ENCODE measurements at places on chromosomes 7 and 10.

GRCh38 chr10:123890756-123891143 lies 857 bp downstream of the CPXM2 start:
- DNase-seq = no peak

DNA sequence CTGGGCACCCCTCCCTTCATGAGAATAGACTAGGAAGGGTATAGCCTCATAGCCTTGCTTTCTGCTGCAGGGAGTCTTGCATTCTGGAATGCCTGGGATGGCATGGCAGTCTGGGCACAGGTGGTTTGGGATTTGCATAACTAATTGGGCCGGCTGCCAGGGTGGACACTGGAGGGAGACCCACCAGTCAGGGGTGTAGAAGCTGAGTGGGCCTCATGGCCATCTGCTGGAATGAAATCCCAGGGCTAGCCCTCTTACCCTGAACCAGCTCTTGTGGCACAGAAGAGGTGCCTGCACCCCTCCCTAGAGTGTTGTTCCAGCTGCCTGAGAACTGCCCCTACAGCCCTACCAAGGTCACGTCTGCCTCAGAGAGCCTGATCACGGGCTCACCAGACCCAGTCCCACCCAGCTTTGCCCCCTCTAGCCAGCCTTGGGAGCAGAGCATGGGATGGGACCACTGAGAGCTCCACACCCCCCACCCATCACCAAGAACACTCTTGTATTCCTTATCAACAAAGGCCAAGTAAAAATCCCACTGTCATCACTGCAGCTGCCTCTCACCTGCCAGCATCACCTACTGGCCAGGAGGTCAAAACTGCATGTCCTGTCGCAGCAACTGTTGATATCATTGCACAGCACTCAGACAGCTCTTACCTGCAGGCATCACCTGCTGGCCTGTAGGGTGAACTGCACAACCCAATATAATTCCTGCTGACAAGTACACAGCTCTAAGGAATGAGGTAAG lies 148.9 kb downstream of the ZEB1 start:
- DNase-seq = no peak

GRCh38 chr10:1529806-1530413 lies 207.4 kb downstream of the ADARB2 start:
- DNase-seq = no peak

GRCh38 chr7:31513790-31514189 lies at the start of gene ITPRID1:
TSS of gene ITPRID1 (plus strand) at chr7:31514090. CDS start at chr7:31553025, 38,935 bp downstream.
- DNase-seq = no peak

DNA sequence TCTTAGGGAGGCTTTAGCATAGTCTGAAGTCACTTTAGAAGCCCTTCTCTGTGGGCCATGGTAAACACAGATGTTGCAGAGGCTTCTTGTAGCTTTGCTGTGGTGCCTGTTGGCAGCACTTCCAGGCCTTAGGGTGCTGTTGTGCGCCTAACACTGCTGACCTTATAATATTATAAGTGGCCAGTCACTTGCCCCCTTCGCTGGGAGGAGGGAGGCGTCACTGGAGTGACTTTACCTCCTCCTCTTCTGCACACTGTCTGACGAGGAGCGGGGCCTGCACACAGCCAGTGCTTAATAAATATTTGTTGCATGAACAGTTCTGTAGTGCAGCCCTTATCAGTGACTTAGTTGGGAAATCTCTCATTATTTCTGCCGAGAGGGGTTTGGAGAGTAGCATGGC lies 63.3 kb downstream of the WDR37 start:
- DNase-seq = no peak

DNA sequence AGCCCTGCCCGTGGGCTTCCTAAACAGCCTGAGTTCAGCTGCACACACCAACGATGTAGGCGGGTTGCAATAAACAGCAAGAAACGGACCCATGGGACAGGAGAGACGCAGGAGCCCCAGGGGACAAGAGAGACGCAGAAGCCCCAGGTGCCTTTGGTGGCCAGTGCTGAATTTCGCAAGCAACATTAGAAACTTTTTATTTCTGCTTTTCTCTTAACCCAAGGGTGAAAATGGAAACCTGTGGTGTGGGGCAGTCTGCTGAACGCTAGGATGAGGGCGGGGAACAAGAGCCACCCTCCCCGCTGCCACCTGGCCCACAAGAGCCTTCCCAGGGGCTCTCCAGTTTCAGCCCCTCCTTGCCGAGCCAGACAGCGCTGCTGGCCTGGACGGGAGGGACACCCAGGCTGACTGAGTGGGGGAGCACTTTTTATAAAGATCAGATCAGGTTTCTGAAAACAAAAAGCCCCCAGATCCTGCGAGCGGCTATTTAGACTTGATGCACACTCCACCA lies 20.0 kb upstream of the GPR146 start:
- DNase-seq = peak; percentile 78

DNA sequence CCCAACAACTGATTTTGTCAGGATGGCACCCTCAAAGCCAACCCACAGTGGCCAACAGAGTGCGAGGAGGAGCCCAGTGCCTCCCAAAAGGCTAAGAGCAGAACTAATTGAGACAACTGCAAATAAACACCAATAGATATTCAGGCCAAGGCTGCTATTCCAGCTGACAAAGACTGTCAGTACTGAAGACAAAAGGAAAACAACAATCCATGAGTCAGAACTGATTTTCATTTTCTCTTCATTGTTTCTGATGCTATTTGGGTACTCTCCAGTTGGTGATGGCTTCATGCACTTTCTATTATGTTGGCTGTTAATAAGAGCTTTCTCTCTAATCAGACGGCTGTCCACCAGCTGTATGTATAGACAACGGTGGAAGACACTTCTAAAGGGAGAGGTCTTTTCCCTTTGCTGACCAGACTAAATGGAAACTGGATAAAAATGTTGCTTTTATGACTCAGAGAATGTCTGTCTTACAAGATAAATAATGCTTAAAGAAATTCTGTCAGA lies 515.9 kb downstream of the PARD3 start:
- DNase-seq = no peak

GRCh38 chr10:77855404-77856155 lies 71.0 kb downstream of the DLG5 start:
- no peak for DNase-seq

GRCh38 chr7:131106681-131107336 lies 220.9 kb upstream of the MKLN1 start:
- peak; percentile 63 for DNase-seq

GRCh38 chr10:100531761-100532160 lies 2.1 kb upstream of the NDUFB8 start:
- DNase-seq = peak; percentile 51

GRCh38 chr7:91383053-91383904 lies 119.0 kb downstream of the FZD1 start:
- DNase-seq = no peak

- peak; percentile 91 for DNase-seq
Observed at GRCh38 chr7:116524609-116525297, at the start of gene CAV1. TSS of gene CAV1 (plus strand) at chr7:116525036. CDS start at chr7:116525063, 27 bp downstream.

DNA sequence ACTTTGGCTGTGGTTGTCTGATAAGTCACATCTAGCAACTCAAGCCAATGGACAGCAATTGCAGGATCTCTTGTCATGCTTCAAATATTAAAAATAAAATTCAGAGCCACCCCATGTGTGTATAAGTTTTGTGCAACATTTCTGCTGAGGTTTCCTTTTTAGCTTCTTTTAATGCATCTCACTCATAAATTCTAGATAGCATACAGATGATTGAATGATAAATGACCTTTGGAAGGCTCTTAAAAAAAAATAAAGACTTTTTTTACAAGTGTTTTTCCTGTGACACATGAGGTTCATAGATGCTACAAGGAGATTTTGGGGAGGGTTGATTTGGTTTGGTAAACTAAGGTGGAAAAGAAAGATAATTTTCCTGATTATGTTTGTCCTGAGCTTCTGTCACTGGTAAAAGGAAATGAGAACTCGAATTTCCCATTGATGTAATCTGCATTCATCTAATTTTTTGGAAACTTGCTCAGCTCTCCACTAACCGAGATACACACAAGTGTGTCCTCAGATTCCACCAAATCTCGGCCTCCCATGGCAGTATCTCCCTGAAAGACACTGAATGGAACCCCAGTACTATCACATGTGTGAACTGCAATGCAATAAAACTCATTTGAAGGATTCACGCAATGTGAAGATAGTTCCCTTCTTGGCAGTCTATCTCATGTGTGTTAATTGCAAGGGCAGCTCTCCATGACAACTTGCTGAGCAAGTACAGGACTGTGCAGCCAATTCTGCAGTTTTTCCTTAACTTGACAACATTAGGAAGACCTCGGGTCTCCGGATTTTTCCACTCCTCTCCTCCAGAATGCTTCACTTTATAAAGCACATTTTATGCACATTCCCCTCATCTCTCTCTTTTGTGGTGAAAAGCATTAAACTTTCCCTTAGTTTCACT lies 185.4 kb upstream of the PFKP start:
- no peak for DNase-seq

- DNase-seq = no peak
Observed at GRCh38 chr10:82683945-82684344, 809.0 kb downstream of the NRG3 start.

- no peak for DNase-seq
Observed at GRCh38 chr7:55641811-55642210, 69.5 kb upstream of the VOPP1 start.

- DNase-seq = no peak
Observed at GRCh38 chr10:80487791-80488538, 33.9 kb downstream of the TSPAN14 start.

GRCh38 chr10:13383399-13383761 lies 35.3 kb upstream of the SEPHS1 start:
- DNase-seq = no peak

GRCh38 chr10:132912713-132913558 lies 29.4 kb downstream of the CFAP46 start:
- DNase-seq = no peak

DNA sequence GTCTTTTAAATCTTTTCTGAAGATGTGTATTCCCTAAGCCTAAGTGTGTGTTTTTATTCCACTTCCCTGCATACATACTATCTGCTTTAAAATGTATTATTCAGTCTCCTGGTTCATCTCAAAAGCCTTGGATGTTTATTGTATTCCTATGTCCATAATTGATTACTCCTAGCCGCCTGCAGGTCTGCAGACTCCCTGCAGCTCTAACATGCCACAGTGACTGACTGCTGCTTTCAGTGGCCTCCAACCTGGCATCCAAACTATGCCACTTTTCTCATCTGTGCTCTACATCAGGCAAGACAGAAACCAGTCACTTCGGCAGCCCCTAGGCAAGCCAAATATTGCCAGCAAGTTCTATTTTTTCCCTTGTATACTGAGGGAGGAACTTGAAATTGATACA lies 81.7 kb downstream of the ABCA13 start:
- no peak for DNase-seq

DNA sequence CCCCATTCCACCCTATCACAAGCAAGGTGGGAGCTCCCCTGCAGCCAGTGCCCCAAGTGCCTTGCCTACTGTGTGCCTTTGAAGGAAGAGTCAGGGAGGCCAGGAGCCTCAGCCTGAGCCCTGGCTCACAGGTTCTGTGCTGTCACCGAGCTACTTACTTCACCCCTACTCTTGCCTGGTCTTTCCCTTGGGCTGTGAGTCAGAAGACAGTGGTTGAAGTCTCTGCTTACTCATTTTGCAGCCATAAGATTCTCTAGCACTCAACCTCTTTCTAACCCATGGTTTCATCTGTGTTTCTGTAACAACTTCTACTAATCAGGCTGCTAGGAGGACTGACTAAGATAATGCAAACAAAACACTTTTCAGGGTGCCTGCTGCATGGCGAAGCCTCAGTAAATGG lies 114.5 kb downstream of the PLCE1 start:
- no peak for DNase-seq

- no peak for DNase-seq
Observed at GRCh38 chr7:95412075-95412474, 15.9 kb upstream of the PON3 start.

- no peak for DNase-seq
Observed at GRCh38 chr10:71633920-71634319, 85.7 kb downstream of the C10orf105 start.

- DNase-seq = no peak
Observed at GRCh38 chr7:23615331-23615730, 18.1 kb downstream of the CCDC126 start.

- DNase-seq = no peak
Observed at GRCh38 chr7:74093671-74094223, 10.1 kb downstream of the LIMK1 start.

DNA sequence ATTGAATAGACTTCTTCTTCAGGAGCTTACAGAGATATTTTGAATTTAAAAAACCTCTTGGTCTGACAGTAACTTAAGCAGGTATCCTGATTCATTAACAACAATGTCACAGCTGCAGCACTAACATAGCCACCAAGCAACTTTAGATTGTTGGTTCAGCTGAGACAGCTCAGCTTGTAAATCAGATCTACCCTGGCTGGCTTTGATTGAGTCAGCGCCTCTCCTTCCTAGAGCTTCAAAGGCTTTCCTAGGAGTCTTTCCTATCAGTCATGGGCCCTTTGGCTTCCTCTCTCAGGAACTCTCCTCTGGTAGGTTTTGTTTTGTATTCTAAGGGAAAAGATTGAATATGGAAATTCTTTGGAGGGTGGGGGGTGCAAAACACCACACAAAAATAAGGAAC lies 70.7 kb upstream of the STEAP4 start:
- no peak for DNase-seq

DNA sequence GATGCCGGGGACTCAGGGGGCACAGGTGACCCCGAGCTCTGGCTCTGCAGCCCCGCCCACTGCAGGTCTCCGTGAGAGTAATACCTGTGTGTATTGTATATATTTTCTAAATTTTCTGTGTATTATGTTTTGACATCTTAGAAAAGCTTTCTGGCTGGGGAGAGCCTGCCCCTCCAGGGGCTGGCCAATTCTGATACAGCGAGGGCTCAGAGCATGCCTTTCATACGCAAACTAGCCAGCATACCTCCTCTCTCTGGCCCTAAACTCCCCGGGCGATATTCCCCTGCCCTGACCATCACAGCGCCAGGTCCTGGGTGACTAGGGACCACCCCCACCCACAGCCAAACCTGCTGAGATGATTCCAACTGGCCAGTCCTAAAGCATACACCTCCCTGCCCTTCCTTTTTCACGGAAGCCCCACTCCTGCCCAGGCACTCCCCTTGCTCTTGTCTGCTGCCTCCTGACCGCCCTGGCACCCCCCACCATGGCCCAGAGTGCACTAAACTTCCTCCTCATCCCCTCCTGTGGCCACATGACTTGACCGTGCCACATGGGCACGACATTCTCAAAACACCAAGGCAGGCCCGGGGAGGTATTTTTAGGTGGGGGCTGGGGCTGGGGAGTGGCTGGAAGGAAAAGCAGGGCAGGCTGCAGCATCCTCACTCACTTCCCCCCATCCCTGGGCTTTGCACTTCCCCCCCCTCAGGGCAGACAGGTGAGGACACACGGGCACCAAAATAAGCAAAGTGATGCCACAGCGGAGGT lies 61.5 kb downstream of the INSIG1 start:
- no peak for DNase-seq

- DNase-seq = no peak
Observed at GRCh38 chr10:21100190-21100589, 203.1 kb upstream of the NEBL start.

Data from RPMI8226 (cell line).